ENCODE measurements at places on chromosomes 6 and 20.
A peak's percentile ranks its signal among the peaks of the same experiment; 100 is the strongest.

- no peak for DNase-seq
These were observed 23.3 kb downstream of the SENP6 start for GRCh38 chr6:75624988-75625387.

DNA sequence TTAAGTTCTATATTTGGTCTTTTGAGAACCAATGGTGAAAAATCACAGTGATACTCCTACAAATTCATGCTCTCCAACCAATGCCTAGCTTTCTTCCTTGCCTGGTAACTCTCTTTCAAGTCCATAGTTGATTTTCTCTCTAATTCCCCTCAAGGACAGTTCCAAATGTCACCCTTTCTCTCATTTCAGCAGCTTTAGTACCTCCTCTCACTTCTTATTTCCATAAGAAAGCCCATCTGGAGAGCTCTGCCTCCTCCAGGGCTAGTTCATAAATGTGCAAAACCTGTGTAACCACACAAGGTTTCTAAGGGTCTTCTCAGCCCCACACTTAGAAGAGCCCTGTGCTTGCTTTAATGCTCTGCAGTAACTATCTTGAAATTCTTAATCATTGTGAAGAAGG, 155.4 kb upstream of the PLCB4 start:
- DNase-seq = no peak

GRCh38 chr6:42368181-42368580, 83.5 kb downstream of the TRERF1 start:
- no peak for DNase-seq

DNA sequence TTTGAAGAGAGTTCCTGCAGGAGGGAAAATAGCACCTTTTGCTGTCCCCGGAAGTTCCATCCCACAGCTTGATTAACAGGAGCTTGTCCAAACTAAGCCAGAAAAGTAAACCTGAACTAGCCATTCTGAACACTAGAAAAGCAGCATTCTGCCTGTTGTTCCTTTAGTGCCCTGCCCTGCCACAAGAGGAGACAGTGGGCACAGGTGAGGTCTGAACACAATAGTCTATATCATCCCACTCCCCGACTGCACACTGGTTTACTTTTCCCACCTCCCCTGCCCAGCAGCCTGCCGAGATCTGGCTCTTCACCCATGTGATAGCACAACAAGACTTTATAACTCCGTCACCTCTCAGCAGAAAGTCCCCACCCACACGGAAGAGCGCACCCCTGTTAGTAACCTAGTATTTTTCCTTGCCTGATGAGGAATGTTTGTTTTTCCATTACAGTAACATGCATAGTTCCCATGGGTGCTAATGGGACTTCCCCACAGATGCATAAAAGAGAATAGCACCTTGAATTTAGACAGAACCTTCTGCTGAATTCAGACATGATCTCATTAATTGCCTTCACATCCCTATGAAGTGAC, 59.7 kb downstream of the TFAP2A start:
- no peak for DNase-seq

GRCh38 chr20:21125072-21125848, 622 bp upstream of the KIZ start:
- DNase-seq = peak; percentile 58

- no peak for DNase-seq
These were observed 9.0 kb upstream of the RIPPLY2 start for GRCh38 chr6:83844170-83844569.

GRCh38 chr20:54669040-54669363, 193.6 kb downstream of the DOK5 start:
- DNase-seq = no peak

DNA sequence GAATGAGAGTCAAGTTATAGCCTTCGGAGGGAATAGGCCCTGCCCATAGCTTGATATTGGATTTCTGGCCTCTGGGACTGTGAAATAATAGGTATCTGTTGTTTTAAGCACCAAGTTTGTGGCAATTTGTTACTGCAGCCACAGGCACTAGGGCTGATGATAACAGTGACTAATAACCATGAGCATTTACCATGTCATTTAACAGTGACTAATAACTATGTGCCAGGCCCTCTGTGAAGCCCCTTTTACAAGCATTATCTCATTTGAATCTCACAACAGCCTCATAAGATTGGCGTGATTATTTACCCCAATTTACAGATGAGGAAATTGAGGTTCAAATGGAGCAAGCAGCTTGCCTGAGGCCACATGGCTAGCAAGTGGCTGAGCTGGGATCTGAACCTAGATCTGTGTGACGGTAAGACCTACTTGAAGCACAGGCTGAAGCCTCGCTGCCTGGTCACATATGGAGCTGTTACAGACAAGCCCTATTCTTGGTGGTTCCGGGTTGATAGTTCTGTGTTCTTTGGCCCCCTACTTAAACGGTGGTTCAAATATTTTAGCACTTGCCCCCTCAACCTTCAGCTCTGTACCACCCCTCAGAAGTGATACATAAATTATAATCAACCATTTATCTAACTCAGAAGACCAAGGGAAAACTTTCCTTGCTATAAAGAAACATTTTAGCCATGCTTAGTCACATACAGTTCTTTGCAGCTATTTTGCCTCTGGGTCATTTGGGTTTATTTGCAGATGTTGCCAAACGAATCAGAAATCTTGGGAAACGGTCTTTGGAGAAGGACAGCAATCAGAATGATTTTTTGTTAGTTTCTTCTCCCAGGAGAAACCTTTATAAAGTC, 98.3 kb downstream of the ELOVL5 start:
- DNase-seq = no peak

DNA sequence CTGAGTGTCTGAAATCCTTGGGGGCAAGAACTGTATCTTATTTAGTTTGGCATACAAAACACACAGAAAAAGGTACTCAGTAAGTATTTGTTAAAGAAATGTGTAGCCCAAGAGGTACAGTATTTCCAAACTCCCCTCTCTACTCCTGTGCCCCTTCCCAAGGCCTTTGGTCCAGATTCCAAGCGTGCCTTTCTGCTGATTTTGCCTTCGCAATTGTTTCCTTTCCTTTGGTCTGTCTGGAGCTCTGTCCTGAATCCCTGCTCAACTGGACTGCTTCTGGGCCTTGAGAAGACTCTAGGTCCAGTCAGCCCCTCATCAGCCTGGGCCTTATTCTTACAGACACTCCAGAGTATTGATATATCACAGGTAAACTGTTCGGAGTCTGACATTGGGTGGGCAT, 122.2 kb upstream of the SYNCRIP start:
- no peak for DNase-seq

DNA sequence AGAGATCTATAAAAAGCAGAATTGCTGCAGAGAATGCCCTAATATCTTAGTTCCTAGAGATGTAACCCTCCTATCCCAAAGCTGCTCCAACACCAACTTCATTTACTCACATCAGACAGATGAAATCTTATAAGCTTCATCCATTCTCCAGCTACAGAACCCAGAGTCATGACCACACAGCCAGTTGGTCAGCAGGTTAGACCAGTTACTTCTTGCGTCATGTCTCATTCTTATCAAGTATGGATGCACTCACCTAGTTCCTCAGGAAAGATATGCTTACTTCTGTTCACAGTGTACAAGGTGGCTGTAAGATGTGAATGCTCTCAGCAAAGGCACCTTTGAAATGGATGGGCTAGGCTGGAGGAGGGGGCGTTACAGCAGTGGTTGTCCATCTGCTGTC, 47.9 kb upstream of the ISM1 start:
- no peak for DNase-seq

- DNase-seq = no peak
These were observed 100.9 kb downstream of the GJA1 start for GRCh38 chr6:121536345-121536744.

GRCh38 chr20:1720845-1721475, 63.4 kb upstream of the SIRPG start:
- DNase-seq = no peak

GRCh38 chr6:149268768-149269167, 48.7 kb upstream of the TAB2 start:
- no peak for DNase-seq

DNA sequence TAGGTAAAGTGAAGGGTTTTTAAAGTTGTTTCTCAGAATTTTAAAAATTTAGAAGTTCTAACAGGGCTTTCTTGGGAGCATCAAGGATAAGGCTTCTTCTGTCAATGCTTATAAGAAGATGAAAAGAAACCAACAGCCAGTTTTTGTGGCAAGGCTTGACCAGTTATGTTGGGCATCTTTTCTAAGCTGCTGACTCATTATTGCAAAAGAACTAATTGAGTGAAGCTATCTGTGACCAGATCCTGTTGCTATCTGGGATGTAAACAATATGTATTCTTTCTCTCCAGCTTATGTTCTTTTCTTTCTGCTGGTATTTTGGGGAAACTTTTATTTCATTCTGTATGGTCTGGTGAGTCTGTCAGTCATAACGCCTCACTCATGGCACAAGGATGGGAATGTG, 643.8 kb downstream of the HDGFL1 start:
- DNase-seq = no peak

DNA sequence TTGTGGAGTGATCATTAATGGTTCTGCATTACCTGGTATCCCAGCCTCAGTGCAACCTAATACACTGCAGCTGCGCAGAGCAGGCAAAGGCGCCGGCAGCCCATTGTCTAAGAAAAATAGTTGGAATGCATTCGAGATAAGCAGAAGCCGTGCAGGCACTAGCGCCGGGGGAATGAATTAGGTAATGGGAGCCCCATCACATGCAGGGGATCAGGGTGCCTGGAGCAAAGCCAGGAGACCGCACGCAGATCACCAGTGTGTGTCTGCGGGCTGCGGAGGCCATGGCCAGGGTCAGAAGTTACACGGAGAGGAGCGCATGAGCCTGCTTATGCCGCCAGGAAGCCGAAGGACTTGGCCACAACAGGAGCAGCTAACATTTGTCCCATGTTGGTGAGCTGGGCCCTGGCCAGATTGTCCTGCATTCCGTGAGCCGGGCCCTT, 156.8 kb downstream of the DLL1 start:
- no peak for DNase-seq

DNA sequence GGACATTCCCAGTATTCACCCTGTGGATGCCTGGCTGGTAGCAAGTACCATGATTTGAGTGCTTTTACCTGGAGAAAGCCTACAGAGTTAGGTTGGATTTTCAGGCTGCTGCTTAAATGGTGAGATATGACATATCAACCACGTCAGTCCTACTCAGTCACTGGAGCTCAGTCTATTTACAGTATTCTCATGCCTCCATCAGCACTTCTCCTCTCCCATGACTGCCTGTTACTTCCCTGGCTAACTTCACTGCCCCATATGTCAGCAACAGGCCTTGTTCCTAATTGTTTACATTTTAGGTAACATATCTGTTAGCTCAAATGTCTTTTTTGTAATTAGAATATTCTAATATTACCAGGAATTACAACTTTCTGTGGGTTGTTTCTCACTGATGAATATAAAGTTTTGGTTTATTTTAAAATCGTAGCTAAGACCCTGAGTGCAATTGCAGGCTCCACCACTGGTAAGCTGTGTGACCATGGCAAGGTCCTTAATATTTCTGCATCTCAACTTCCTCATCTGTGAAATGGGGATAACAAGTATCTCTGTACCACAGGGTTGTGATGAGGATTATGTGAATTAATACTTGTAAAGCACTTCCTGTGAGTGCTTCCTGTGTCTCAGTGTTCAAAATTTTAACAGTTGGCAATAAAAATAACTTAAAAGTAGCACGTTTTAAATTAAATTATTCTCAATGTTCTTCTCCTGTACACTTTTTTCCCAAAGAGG, 54.3 kb downstream of the RNF144B start:
- DNase-seq = no peak

DNA sequence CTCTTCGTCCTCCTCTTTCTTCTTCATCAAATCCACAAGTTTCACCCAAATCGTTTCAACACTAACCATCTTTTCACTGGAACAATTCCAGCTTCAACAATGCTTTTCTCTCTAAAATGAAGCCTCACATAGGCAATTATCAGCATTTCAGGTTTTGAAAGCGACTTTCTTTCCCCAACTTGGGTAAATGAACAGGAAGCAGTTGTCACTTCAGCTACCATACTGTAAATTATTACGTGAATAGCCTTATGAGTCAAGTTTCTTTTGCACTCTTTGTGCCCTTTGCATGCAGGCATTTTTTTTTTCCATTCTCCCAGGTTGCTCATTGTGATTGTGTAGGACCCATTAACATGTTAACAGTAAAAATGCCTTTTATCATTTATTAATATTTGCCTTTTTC, 121.7 kb upstream of the BTBD3 start:
- DNase-seq = no peak

DNA sequence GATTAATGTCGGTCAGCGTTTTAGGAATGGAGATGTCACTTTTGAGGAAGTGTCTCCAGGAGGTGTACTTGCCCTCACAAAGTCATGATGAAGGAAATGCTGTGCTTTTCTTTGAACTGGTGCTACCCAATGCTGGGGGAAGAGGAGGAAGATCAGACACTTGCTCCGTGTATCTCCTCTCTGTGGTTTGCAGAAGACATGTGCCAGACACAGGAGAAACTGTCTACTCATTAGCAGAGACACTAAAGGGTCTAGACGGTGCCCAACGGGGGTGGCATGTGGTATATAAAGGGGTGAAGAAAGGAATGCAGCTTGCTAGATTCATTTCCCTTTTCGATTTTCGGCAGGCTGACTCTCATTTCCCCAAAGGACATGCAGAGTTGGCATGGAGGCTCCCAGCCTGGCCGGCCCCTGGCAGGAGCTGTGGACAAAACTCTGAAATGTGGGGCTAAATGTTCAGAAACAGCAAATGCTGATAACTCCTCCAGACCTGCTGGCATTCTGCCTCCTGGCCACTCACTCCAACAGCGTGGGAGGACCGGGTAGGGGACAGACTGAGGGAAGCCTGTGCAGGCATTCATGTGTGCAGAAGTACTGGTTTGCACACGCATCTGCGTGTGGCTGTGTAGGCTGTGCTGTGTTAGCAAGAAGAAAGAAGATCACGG, 59.6 kb upstream of the QKI start:
- peak; percentile 68 for DNase-seq

DNA sequence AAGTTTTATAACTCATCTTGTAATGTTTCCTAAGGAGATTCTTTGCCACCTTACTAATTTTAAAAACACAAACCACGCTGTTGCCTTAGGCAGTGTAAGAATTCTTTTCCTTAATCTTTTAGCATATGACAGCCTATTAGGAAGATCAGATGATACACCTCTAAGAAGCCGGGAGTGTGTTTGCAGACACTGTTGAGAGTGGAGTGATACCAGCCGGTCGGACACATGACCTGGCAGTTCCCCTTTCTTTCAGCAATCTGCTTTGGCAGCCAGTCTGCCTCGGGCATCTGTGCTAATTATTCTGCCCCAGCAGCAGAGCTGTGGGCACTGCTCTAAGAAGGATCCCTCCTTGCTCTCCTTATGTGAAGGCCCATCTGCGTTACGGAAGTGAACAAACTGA, 50.9 kb downstream of the PLCB4 start:
- peak; percentile 4 for DNase-seq

GRCh38 chr6:167965592-167966539, 31.6 kb upstream of the KIF25 start:
- no peak for DNase-seq

DNA sequence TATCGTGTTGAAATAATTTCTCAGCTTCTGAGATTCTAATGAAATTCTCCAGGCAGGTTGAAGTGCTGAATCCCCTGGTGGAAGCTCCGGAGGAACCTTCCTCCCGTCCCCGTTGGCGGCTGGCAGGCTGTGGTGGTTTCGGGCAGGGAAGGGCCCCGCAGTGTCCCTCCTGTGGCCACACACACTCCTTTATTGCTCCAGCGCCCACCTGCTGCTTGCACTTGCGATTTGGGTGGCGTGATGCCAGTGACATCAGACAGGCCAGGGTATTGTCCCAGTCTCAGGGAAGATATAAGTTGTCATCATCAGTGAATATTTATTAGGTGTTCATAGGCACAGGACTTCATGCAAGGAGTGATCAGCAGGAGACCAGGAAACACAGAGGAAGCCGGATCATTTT, 530.4 kb downstream of the QKI start:
- no peak for DNase-seq

All from putamen (tissue), 1 donor.